ENCODE measurements at places on chromosomes 6 and 20.

- no peak for DNase-seq
Measured at GRCh38 chr6:163945808-163946207, 531.3 kb downstream of the QKI start.

- peak; percentile 61 for DNase-seq
Measured at GRCh38 chr6:85498596-85499258, 48.8 kb downstream of the NT5E start.

- DNase-seq: no peak
Measured at GRCh38 chr20:53793783-53794383, 200.2 kb upstream of the ZNF217 start.

DNA sequence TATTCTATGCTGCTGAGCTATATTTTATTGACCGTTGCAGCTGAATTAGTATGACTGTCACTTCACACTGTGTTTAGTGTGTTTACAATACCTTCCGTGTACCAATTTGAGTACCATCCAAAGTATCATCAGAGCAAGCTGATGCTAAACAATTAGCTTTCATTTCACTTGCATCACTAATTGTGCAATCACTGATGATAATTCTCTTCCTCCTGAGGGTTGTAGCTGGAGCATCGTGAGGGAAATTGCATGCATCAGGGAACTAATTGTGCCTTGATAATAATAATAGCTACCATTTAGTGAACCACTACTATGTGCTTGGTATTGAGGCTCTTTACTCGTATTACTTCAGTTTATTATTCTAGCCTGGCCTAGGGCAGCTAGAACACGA is 384.8 kb upstream of the SOX4 start:
- no peak for DNase-seq

- DNase-seq: no peak
Measured at GRCh38 chr20:48564982-48565539, 262.7 kb downstream of the PREX1 start.

DNA sequence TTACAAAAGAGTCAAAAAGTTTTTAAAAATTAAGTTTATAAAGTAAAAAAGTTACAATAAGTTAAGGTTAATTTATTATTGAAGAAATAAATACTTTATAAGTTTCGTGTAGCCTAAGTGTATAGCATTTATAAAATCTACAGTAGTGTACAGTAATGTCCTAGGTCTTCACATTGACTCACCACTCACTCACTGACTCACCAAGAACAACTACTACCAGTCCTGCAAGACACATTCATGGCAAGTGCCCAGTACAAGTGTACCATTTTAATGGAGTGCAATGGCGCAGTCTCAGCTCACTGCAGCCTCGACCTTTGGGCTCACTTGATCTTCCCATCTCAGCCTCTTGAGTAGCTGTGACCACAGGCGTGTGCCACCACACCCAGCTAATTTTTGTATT is 128.2 kb downstream of the GPX5 start:
- DNase-seq: no peak

- peak; percentile 25 for DNase-seq
Measured at GRCh38 chr20:19433371-19434350, 221.2 kb downstream of the SLC24A3 start.

DNA sequence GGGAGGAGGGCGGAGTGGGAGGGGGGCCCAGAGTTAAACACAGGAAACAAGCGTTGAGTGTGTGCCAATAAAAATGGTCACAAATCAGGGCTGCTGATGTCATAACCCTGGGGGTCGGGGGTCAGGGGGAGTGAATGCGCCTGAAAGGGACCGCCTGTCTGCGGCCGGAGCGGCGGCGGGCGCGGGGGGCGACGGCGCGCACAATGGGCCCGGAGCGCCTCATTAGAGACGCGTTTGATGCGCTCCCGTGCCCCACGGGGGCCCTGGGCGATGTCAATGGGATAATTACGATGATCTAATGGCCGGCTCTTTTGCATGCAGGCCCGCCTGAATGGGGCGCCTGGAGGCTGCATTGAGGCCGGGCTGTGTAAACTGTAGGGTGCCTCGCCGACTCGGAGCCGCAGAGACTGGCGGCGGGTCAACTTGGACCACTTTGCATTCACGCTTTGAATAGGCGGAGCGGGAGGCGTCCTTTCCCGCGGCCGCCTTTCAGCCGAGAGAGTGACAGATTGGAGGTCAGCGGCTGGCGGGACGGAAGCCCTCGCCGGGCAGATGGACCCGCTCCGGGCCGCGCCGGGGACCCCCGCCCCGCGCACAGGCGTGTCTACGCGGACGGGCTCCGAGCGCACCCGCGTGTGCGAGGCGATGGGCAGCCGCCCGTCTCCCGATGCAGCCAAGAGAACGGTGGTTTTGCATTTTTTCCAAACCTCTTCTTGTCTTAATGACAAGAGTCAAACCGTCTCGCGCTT is 296.1 kb downstream of the TFAP2C start:
- DNase-seq: no peak

DNA sequence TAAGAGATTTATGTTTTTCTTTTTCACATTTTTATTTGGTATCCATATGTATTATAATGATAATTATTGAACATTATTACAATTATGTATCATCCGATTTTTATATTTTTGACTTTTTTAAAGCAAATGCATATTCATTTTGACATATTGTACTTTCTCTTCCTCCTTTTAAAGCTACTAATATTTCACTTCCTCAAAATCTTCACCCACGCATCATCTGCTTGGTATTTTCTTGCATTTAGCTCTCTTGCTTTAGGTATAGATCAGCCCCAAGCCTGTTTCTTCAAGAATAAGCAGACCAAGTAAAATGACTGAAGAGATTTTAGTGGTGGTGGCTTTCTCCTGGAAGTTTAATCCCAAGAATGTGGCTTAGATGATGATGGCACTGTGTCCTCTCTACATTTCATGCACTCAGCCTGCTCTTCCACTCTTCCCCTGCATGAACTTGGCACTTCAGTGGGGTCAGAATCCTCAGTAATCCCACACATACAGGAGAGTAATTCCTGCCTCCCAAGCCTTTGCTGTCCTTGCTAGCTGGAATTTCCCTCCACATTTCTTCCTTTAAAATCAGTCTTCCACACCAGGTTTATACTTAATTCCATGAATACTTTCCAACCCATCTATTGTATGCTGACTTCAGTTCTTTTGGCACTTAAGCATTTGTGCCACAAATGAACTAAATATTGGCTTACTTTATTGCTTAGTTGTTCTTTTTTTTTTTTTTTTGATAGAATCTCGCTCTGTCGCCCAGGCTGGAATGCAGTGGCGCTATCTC is 8.2 kb downstream of the NCOA7 start:
- no peak for DNase-seq

DNA sequence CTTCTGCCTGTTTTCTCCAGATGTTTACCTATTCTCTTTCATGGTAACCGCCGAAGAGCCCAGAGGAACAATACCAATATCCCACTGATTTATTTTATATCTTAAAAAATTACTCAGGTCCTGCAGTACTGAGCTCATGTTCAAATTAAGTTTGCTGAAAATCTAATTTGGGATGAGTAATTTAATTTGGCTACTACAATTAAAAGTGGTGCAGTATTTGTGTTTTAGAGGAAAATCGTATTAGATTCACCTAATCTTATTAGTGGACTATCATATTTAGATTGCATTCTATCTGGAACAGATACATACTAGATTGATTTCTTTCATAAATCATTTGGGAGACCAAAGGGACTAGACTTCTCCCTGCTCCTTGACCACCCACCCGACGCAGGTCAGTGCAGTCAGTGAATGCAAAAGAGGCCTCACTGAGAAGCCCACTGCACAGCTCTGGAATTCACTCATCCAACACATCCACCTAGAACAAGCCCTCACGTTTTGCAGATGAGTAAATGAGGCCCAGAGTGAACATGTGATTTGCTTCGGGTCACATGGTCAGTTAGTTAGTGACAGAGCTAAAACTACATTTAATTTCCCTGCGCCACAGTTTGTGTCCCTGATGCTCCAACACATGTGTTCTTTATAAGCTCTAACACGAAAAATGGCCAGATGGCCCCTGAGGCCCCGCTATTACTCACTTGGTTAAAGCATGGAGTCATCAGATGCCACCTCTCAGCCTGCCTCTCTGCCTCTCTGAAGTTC is 101.8 kb downstream of the TRERF1 start:
- DNase-seq: no peak

DNA sequence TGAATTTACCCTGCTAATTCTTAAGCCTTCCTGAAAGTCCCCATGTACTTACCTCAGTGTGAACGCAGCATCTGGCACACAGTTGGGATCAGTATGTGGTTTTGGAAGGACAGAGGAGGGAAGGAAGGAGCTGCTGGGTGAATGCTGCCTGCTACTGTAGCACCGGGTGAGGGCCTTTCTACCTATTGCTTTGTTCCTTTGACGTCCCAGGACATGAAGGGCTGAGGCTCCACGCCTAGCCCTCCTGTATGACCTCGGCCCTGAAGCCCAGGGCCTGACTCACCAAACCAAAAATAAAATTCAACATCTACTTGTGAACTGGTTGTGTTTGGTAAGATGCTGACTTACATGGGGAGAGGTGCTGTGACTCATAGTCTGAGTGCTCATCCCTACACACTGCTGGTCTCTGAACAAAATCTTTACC is 51.1 kb downstream of the ARID1B start:
- peak; percentile 94 for DNase-seq

- DNase-seq: peak; percentile 25
Measured at GRCh38 chr6:135230711-135231468, 49.8 kb downstream of the MYB start.

GRCh38 chr6:44049163-44049988 is 77.9 kb downstream of the MRPL14 start:
- no peak for DNase-seq

GRCh38 chr6:108835218-108835850 is 12.9 kb upstream of the ARMC2 start:
- DNase-seq: peak; percentile 72

GRCh38 chr20:32709632-32710121 is 33.6 kb downstream of the COMMD7 start:
- DNase-seq: no peak

DNA sequence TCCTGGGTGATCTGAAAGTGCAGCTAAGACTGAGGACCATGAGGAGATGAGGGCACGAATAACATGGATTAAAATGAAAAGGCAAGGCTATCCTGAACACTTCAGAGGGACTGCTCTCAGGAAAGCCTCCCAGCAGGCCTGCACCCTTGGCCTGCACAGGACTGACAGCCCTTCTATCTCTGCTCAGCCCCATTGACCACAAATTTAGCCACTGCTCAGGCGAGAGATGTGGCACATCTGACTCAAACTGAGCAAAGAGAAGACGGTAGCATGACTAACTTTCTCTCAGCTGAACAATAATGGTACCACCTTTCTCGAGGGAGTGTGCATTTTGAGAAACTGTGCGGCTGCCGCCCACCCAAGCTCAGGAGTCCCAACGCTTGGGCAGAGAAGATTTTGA is 257.5 kb downstream of the ADGB start:
- DNase-seq: no peak

- no peak for DNase-seq
Measured at GRCh38 chr20:62219992-62220665, at the start of gene HRH3. Gene HRH3, minus strand, starts transcription at chr20:62220278. Its CDS starts 308 bp downstream, at chr20:62219970.

DNA sequence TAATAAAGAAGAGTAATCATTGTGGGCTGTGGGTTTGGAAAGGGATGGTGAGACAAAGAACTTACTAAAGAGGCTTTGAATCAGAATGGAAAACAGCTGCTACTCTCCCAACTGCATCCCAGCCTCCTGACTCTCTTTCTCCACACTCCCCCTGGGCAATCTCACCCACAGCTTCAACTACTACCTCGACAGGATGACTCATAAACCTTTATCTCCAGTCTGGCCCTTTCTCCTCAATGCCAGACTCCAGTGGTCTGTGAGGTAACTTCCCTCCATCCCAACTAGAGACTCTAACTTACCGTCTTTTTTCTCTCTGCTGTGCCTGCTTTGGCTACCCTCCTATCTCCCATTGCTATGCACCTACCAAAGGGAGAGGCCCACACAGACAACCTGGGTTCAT is 135.3 kb upstream of the RREB1 start:
- DNase-seq: peak; percentile 63

DNA sequence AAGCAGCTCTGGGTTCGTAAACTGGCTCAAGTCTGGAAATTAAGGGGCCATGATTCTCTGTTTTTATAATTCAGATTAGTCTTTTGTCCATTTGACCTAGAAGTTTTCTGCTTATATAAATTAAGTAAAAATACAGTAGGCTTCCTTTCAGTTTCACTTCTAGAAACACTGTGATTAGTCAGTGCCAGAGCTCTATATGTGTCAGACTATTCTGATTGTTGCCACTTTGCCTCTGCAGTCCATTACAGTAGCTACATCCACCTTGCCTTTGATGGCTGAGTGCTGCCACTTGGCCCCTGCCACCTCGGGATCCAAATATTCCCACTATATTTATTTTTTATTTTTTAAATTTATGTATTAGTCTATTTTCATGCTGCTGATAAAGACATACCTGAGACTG is 7.9 kb downstream of the ZC2HC1B start:
- peak; percentile 51 for DNase-seq

All from iris pigment epithelial cell (primary cell).